ENCODE measurements at places on chromosomes 2 and 18.

DNA sequence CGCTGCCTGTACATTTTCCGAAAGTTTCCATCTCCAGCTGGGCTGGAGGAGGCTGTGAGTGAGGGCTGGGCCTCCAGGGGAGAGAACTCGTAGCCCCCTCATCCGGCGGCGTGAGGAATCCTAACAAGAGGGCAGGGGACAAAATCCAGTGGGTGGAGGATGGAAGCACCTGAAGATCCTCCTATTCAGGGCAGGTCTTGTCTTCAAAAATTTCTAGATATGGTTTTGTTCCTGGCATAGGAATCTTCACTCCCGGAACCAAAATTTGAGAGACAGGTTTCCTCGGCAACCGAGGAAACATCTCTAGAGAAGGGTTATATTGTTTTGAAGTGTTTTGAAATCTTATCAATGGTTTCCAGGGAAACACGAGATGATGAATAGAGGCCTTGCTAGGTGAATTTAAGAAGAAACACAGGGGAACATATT, 136.7 kb downstream of the SH3BP4 start:
- DNase-seq, result no peak

GRCh38 chr2:240462707-240463273, 27.3 kb downstream of the GPC1 start:
- DNase-seq, result no peak

DNA sequence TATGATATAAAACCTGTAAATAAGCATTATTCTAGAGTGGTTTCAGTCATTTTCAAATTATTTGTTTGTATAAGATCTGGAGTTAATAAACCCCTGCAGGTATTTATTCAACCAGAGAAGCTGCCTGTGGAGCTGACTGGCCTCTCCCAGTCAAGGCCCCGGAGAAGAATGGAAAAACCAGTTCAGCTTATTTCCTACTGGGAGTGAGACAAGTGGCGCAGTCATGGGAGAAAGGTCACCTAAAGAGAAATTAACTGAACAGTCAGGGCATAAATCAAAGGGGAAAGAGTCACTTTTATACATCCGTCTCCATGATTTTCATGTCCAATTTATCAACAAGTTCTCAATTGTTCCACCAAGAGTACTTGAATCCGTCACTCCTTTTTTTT, 240.9 kb downstream of the RNF152 start:
- DNase-seq, result no peak

DNA sequence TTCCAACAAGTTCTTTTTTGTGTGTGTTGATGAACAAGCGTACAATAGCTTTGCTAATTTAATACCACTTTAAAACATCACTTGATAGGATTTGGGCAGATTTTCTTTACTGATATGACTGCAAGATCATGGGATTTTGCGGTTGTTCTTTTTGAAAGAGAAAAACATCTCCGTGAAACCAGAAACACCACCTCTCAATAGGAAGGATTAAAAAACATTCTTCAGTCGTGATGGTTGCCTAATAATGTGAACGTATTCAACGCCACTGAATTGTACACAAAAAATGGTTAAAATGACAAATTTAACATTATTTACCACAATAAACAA, 19.3 kb downstream of the RBMS1 start:
- DNase-seq, result no peak

GRCh38 chr2:41460661-41461060, 587.2 kb upstream of the PKDCC start:
- no peak for DNase-seq

DNA sequence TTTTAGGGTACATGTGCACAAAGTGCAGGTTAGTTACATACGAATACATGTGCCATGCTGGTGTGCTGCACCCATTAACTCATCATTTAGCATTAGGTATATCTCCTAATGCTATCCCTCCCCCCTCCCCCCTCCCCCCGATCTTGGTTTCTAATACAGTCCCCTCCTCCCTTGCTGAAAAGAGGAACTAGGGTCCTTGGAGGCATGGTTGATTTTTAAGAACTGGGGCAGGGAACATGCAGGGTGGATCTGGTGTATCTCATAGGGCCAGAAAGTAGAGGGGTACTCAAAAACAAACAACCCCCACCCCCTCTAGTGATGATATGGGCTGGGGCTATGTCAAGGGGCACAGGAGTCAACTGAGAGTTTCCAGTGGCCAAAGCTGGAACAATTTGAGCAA, 153.4 kb downstream of the UBR3 start:
- DNase-seq, result no peak

- no peak for DNase-seq
Observed at GRCh38 chr2:189618197-189618596, 37.6 kb upstream of the SLC40A1 start.

Data from NCI-H1092 (cell line).